GM12864 (cell line): ENCODE measurements at places on chromosomes 11 and 22.

DNA sequence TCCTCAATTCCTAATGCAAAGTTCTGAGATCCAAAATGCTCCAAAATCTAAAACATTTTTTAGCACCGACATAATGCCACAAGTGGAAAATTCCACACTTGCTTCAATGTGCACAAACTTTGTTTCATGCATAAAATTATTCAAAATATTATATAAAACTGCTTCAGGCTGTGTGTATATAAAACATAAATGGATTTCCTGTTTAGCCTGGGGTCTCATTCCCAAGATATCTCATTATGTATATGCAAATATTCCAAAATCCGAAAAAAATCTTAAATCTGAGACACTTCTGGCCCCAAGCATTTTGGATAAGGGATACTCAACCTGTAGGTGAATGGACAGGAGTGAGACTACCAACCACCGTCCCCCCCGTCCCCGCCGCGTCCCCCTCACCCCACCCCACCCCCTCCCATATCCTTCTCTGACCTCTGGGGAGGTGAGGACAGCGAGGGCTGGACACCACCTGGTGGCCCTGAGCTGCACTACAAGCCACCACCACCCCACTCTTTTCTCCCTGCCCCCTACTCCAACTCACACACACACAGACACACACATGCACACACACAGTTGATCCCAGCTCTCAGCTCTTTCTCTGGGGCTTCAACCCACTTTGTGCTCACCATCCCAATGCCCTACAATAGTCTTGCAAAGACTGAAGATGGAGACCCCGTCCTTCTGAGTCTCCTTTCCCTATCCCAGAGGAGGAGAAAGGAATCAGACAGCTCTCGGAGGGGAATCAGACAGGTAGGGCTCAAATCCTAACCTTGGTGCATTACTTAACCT, 101.0 kb downstream of the PDE2A start:
- DNase-seq = no peak

- no peak for DNase-seq
These were observed 4.0 kb downstream of the CCKBR start for GRCh38 chr11:6263662-6264061.

- DNase-seq = no peak
These were observed 90.0 kb downstream of the CDKN1C start for GRCh38 chr11:2795491-2795991.

GRCh38 chr11:103872748-103873147, 163.7 kb upstream of the DDI1 start:
- no peak for DNase-seq

DNA sequence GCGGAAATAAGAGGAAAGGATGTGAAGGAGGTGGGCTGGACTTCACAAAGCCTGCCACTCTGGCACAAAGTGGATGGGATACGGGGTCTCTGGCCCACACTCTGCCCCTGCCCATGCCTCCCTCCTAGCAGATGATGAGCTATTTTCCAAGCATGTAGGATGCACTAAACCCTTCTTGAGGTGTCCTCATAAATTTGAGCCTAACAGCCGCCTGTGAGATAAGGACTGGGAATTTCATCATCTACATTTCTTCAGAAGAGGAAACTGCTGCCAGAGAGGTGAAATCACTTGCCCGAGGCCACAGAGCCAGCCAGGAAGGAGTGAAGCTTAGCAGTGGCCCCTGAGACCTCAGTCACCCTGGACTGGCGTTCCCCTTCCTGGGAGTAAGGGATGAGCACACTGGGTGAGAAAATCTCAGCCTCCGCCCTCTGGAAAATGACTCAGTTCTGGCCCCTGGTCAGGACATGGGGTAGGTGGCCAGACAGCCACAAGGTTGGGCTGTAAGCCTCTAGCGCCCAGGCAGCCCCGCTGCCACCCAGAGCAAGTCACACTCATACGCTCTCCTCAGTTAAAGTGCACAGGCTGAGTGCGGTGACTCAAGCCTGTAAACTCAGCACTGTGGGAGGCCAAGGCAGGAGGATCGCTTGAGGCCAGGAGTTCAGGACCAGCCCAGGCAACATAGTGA, 27.9 kb downstream of the MB start:
- no peak for DNase-seq

DNA sequence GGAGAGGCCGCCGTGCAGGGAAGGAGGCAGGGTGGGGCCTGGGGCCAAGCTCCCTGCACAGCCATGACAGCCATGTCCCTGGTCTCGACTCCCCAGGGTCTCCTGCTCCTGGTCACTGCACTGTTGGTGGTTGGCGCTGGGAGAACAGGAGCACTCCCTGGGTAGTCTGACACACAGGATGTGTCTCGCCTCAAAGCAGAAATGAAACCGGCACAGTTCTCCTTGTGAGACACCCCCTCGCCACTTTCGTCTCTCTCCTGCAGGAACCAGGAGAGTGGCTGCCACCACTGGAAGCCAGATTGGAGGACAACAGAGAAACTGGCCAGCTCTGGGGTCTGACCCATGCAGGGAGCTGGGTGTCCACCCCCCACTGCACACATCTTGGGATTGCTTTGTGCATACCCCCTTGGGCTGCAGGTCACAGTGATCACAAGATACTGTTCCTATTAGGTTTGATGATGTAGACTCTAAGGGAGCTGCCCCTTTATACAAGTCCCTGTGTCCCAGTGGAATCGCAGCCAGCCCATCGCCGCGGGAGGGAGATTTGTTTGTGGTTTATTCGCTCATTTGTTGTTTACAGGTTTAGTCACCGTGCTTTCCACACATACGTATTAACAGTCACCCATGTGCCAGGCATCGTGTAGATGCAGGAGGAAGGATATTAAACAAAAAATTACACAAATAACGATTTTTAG, 27.0 kb upstream of the YWHAH start:
- peak; percentile 26 for DNase-seq

DNA sequence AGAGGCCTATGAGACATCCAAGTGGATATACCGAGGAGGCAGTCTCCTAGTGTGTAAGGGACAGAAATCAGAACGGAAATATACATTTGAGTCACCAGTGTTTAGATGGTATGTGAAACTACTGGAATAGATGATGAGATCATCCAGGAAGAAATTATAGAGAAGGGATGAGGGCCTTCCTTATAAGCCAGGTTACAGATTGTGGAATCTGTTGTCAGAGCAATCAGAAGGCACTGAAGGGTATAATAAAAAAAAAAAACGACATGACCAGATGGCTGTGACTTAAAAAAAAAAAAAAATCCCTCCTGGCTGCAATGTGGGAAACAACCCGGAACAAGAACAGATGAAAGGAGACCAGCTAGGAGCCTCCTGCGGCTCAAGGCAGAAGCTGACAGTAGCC, 2.7 kb downstream of the MAJIN start:
- no peak for DNase-seq

- no peak for DNase-seq
These were observed 70.8 kb downstream of the SHANK2 start for GRCh38 chr11:71181566-71181965.

- no peak for DNase-seq
These were observed 5.1 kb upstream of the KLHL35 start for GRCh38 chr11:75437966-75438659.

- no peak for DNase-seq
These were observed 55.7 kb downstream of the FAM168A start for GRCh38 chr11:73542175-73542574.

DNA sequence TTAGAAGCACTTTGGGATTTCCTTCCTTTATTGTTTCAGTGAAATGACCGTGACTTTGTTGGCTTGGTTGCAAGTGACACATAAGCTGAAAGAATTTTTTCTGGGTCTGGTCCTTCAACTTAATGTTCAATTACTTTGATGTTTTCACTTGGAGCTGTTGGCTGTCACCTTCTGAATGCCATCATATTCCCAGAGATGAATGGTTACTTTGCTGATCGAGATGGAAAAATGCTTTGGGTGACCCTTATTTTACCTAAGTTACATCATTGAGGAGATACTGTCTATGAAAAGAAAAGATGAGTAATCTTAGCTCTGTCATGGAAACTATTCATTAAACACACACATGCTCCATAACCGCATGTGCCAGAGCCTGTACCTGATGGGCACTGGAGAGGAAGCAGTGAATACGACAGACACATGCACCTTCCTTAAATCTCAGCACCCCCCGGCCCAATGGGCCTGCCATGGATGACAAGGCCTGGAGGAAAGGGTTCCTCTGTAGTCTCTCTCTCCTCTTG, 76.9 kb downstream of the TENM4 start:
- DNase-seq = no peak

GRCh38 chr11:113991718-113992458, 17.0 kb downstream of the HTR3A start:
- no peak for DNase-seq

DNA sequence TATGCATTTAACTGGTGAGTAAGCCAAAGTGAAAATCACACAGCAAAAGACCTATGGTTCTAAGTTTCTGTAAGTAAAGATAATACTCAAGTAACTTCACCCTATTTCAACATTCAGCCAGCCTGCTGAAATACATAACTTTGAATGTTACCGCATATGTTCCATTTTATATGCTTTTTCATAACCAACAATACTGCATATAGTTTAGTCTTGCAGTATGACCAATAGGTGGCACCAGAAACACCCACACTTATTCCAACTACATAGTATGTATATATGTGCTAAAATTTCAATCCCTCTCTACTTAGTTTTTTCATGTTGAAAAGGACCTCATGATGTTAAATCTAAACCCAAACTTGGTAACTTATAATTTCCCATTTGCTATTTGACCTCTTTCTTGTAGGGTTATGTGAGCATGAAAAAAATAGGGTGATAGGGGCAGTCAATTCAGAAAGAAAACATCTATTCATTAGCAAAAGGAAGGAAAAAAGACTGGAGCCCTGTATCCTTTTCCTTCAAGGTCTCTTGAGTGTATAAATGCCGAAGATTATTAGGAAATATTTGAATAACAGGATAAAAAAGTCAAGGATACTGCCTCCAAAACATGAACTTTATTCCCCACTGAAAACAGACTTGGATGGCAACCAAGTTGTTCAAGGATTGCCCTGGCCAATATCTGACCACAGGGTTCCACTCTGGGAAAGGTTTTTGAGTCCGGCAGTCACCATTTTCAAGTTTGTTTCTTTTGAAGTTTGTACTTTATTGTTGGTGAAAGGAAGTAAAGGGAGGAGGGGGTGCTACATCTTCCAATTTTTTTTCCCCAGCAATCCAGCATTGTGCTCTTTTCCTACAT, 23.8 kb upstream of the FZD4 start:
- DNase-seq = no peak

DNA sequence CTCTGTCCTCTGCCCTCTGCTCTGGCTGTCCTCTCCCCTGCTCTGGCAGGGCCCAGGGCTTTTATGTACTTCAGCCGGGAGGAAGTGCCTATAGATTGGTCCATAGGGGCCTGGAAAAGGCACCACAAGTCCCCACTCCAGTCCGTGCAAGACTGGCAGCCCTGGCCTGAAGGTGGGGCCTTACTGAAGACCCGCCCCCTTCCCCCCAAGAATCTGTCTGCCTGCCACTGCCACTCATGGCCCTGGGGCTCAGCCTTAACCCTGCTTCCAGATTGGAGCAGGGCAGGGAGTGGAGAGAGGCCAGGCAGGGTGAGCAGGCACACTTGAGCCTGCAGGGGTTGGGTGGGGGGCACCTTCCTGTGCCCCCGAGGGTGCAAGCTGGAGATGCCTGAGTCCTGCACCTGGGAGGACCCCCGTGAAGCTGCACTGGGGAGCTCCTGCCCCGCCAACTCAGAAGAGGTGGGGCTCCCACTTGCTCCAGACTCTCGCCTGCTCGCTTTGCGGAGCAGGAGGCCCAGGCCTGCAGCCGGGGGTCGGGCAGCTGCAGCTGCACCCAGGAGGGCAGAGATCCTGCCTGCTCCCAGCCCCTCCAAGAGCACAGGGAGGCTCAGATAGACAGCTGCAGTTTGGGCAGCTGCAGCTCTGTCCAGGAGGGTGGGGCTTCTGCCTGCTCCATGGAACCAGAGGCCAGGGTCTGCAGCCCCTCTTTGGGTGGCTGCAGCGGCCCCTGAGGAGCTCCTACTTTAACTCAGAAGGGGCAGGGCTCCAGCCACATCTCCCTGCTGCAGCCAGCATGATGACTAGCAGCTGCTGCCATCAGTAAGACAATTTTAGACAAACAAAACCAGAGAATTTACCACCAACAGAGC, 51.0 kb upstream of the SC5D start:
- no peak for DNase-seq

DNA sequence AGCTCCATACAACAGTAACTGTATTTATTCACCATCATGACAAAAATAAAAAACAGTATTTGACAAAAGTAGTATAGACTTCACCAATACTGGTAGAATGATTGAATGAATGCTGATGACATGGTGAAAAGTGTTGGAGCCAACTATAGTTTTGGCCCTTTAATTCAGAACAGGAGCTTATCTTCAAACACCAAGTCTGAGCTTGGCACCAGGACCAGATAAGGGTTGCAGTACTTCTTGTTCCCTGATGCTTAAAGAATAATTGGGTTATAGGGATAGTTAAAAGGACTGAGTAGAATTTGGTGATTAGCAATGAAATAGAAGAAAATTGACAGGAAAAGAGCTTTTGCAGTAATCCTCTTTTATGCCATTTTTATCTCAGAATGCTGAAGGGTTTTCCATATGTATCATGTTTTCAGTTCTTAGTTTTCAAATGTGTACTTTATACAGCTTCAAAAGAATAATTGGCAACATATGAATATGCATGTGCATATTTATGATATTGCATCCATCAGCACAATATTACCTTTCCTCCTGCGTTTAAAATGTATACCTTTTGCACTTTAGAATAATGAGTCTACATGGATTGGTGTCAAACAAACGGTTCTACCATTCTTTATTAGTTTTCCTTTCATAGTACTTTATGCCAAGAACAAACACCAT, 214.2 kb upstream of the ARHGAP42 start:
- DNase-seq = no peak

DNA sequence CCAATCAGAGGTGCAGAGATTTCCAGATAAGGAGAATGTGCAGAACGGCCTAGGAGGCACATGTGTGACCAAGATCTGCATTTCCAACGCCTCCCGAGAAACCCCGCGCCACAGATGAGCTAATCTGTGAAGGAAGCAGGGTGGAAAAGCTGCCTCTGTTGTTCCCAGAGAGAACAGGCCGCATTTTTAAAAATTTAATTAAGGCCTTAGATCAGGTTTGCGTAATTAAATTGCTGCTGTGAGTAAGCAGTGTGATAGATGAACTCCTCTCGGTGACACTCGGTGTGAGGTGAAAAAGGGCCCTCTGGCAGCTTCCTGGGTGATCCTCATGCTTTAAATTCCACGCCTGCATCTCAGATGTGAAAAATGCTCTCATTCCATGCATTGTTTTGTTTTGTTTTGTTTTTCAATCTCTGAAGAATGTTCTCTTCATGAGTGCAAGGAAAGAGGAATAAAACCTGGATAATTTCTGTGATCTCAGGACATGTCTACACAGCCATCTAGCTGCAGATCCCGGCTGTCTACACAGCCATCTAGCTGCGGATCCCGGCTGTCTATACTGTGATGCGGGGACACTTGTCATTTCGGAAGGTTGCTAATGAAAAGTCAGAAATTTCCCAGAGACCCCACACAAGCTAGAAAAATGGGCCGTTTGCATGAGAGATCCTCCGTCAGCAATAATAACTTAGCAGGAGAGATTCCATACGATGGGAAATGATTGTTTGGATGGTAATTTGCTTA, 1398.9 kb downstream of the BRD1 start:
- DNase-seq = no peak

GRCh38 chr22:49372530-49373288, 455.0 kb downstream of the BRD1 start:
- DNase-seq = no peak
